CD4-positive, alpha-beta T cell treated with Interleukin-4 for 1 hour (primary cell): ENCODE measurements at places on chromosomes 5 and 9.

GRCh38 chr9:14423815-14424261 is 109.9 kb upstream of the NFIB start:
- DNase-seq, result no peak

DNA sequence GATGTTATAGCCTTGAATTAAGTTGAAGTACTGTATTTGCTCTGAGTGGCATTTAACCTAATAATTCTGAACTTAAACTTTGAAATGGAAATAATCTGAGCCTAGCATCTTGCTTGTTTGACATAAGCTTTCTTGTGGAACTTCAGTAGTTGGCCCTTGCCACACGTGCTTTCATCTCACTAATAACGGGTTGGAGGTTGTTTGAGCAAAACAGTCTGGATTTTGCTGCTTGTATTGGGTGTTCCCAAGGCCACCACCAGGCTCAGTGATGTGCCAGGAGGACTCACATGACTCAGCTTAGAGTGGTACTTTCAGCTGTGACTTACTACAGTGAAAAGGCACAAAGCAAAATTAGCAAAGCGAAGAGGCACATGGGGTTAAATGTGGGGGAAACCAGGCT is 35.7 kb downstream of the SECISBP2 start:
- DNase-seq, result no peak

DNA sequence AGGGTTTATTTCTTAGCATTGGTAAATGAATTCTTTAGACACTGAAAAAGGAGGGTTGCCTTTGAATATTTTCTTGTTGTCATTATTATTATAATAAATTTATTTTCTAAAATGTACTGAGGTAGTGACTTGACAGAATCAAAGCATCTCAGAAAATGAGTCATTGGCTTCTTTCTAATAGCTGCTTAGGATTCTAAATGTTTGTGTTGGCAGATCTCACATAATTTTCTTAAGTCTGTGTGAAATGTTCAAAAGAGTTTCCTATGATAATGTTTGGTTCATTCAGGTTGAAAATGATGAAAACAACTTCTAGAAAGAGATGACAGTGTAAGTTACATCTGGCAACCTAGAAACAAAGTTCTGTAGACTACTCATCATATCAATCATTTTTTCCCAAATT is 69.7 kb downstream of the SH3GL2 start:
- DNase-seq, result no peak

GRCh38 chr5:170307575-170308465 is 10.2 kb upstream of the LCP2 start:
- DNase-seq, result peak; percentile 86

DNA sequence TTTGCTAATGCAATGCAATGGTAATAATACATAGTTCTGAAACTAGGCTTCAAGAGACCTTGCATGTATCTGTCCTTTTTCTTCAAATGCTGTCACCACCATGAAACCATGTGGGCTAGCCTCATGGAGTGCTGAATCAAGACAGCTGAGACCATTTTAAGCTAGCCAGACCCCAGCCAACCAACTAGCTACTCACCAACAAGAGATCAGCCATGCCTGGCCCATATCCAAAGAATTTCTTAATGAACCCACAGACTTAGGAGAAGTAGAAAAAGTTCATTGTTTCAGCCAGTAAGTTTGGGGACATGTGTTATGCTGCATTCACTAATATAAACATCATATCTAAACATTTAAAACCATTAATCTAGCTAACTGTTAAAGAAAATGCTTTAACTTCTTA is 139.8 kb upstream of the EDIL3 start:
- no peak for DNase-seq

GRCh38 chr9:92763721-92764380 is 782 bp downstream of the BICD2 start:
- DNase-seq, result peak; percentile 20

DNA sequence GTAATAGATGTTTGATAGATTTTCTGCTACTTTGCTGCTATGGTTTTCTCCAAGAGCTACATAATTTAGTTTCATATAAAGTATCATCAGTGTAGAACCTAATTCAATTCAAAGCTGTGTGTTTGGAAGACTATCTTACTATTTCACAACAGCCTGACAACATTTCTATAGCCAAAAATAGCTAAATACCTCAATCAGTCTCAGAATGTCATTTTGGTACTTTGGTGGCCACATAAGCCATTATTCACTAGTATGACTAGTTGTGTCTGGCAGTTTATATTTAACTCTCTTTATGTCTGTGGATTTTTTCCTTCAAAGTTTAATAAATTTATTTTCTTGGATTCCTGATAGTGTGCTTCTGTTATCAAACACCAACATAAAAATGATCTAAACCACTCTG is 35.1 kb upstream of the CCDC152 start:
- DNase-seq, result no peak

- no peak for DNase-seq
Measured at GRCh38 chr9:99907208-99907532, 716 bp downstream of the STX17 start.

GRCh38 chr9:125262294-125262991 is 817 bp downstream of the GAPVD1 start:
- no peak for DNase-seq
